ENCODE measurements at places on chromosomes 6 and 20. TPM values are rescaled to one million over a fixed set of nuclear protein-coding genes. Genes with fewer than 3 reads are reported as not detected.

DNA sequence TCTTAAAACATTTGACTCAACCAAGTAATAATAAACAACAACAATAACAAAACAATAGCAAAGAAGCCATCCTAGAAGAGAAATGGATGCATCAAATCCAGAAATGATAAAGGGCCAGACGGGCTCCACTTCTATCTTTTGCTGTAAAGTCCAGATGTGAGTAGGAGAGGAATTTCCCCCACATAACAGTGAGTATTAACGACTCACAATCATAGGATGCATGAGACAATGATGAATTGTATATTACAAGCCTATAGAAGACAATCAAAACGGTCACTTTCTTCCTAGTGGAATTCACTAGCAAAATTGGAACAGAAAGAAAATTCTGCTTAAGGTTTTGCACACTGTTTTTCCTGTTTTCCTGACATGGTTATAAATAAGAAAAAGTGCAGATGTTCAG is 97.0 kb upstream of the PREP start:
- H3K36me3 ChIP-seq: no peaks in the 10 kb centered on the region
- no peak overlapping the region for H3K4me3 ChIP-seq
- no peak for DNase-seq
- no peaks in the 10 kb centered on the region for H3K4me1 ChIP-seq
- H3K27ac ChIP-seq: no peak overlapping the region
- peaks cover 5% of the 10 kb centered on the region for H3K27me3 ChIP-seq

- H3K27me3 ChIP-seq: peaks cover 2% of the 10 kb centered on the region
- no peaks in the 10 kb centered on the region for H3K36me3 ChIP-seq
- H3K27ac ChIP-seq: no peak overlapping the region
- H3K4me3 ChIP-seq: no peak overlapping the region
- DNase-seq: no peak
Measured at GRCh38 chr6:147651249-147652063, 143.0 kb downstream of the SAMD5 start.

The SAMD3 gene
- total RNA-seq: 6.4 TPM

DNA sequence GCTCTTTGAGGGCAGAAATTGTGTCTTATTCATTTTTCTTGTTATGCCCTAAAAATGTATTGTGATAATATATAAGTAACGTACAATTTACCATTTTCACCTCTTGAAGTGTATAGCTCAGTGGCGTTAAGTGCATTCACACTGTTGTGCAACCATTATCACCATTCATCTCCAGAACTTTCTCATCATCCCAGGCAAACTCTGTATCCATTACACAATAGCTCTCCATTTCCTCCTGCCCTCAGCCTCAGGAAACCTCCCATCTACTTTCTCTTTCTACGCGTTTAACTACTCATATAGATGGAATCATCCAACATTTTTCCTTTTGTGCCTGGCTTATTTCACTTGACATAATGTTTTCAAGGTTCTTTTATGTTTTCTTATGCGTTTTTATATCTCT is 184.6 kb downstream of the ESR1 start:
- DNase-seq: no peak
- no peak overlapping the region for H3K4me3 ChIP-seq
- no peak overlapping the region for H3K27ac ChIP-seq

GRCh38 chr20:23049201-23050075 is at the start of gene THBD:
Gene THBD (minus strand): TSS chr20:23049672. CDS start chr20:23049504, 168 bp downstream.
- no peak within 1 kb of the TSS for H3K27ac ChIP-seq
- H3K4me1 ChIP-seq: no peaks in the 10 kb centered on the region
- H3K27me3 ChIP-seq: peaks cover 51% of the 10 kb centered on the region
- H3K4me3 ChIP-seq: no peak within 1 kb of the TSS

- peaks cover 32% of the 10 kb centered on the region for H3K27me3 ChIP-seq
- no peak overlapping the region for H3K27ac ChIP-seq
- H3K4me1 ChIP-seq: no peaks in the 10 kb centered on the region
Measured at GRCh38 chr6:106005013-106005412, 81.1 kb upstream of the PRDM1 start.

The SLPI gene
- total RNA-seq: not detected

DNA sequence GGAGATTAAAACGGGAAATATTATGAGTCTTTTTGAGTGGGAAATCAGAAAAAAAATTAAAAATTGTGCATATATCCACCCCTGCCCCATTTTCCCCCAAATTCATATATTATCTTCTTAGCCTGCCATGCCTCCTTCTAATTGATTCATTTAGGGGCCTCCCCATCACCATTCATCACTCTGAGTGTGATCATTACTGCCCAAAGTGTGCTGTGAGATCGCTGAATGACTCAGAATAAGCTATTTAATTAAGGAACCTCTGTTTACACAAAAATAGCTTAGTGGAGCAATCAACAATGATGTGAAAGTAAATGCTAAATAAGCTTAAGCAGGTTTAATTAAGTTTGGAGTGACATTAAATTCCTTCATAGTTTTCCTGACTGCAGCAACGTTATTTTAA is 645.5 kb downstream of the GRIK2 start:
- DNase-seq: no peak
- H3K4me1 ChIP-seq: no peaks in the 10 kb centered on the region
- no peak overlapping the region for H3K27ac ChIP-seq
- no peaks in the 10 kb centered on the region for H3K27me3 ChIP-seq
- no peaks in the 10 kb centered on the region for H3K36me3 ChIP-seq

GRCh38 chr6:31559606-31559957 is 12.2 kb downstream of the NFKBIL1 start:
- H3K4me3 ChIP-seq: peak overlapping the region; percentile 56
- no peak for DNase-seq
- H3K27me3 ChIP-seq: no peaks in the 10 kb centered on the region
- H3K27ac ChIP-seq: peak overlapping the region; percentile 90
- peaks cover 76% of the 10 kb centered on the region for H3K4me1 ChIP-seq

The NOTCH4 gene
- total RNA-seq: 1.3 TPM

The BPIFB4 gene
- not detected for total RNA-seq

DNA sequence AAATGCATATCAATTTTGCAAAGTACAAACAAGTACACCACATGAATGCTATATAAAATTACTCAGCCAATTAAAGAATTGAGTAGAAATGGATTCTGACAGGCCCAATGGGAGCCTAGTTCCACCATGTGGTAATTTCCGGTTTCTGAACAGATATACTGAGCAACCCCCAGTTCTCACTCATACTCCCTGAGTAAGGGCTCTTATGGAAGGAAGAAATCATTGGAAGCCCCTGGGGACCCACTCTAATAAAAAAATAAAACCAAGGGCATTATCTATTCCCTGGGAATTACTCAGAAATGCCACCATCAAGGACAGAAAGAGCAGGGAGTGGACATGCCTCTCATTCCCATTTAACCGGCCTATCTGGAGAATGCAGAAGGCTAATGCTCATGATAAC is 34.6 kb downstream of the STX7 start:
- no peak overlapping the region for H3K4me3 ChIP-seq
- DNase-seq: no peak
- H3K36me3 ChIP-seq: no peaks in the 10 kb centered on the region
- no peak overlapping the region for H3K27ac ChIP-seq
- peaks cover 11% of the 10 kb centered on the region for H3K4me1 ChIP-seq
- H3K27me3 ChIP-seq: no peaks in the 10 kb centered on the region

GRCh38 chr20:5996765-5997164 is 46.3 kb downstream of the MCM8 start:
- H3K4me3 ChIP-seq: no peak overlapping the region
- no peaks in the 10 kb centered on the region for H3K27me3 ChIP-seq

DNA sequence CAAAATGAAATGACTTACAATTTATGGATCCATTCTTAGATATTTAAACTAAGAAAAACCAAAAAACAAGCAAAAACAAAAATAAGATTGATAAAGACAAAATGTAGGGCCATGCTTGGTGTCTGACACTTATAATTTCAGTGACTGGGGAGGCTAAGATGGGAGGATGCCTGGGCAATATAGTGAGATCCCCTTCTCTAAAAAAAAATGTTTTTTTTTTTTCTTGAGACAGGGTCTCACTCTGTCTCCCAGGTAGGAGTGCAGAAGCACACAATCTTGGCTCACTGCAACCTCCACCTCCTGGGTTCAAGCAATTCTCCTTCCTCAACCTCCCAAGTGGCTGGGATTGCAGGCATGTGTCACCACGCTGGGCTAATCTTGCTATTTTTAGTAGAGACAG is 92.4 kb downstream of the HFE start:
- no peak overlapping the region for H3K27ac ChIP-seq
- H3K4me3 ChIP-seq: no peak overlapping the region
- no peak for DNase-seq
- peaks cover under 1% of the 10 kb centered on the region for H3K36me3 ChIP-seq
- H3K4me1 ChIP-seq: peaks cover 30% of the 10 kb centered on the region

- DNase-seq: no peak
- no peaks in the 10 kb centered on the region for H3K36me3 ChIP-seq
- H3K27me3 ChIP-seq: peaks cover 24% of the 10 kb centered on the region
- H3K4me3 ChIP-seq: no peak overlapping the region
- no peaks in the 10 kb centered on the region for H3K4me1 ChIP-seq
- no peak overlapping the region for H3K27ac ChIP-seq
Measured at GRCh38 chr6:148328876-148329555, 13.6 kb upstream of the SASH1 start.

- no peak for DNase-seq
- H3K27ac ChIP-seq: no peak overlapping the region
- H3K27me3 ChIP-seq: no peaks in the 10 kb centered on the region
- no peaks in the 10 kb centered on the region for H3K4me1 ChIP-seq
- H3K4me3 ChIP-seq: no peak overlapping the region
- no peaks in the 10 kb centered on the region for H3K36me3 ChIP-seq
Measured at GRCh38 chr6:89509777-89510281, 76.9 kb downstream of the ANKRD6 start.

The CHRNA4 gene
- total RNA-seq: not detected

The ENPP5 gene
- 0.68 TPM for total RNA-seq

DNA sequence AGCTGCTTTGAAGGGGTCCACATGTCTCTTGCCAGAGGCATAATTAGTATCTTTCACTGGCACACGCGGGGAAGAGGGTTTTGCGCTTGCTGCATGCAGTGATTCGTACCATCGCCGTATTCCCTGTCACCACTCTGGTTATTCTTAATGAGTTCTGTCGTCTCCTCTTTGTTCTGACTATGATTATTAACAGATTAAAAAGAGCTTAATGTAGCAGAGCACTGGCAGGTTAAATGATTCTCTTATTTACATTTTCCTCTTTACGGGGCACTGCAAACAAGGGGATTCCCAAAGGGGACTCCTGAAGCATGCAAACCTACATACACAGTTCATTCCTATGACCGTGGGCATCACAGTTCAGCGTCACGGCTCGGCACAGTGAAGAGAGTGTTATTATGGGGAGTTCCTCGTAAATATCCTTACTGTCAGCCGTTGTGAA is 204.8 kb downstream of the DTNBP1 start:
- peaks cover 43% of the 10 kb centered on the region for H3K4me1 ChIP-seq
- no peak overlapping the region for H3K27ac ChIP-seq
- no peaks in the 10 kb centered on the region for H3K27me3 ChIP-seq
- no peak for DNase-seq
- H3K4me3 ChIP-seq: no peak overlapping the region

DNA sequence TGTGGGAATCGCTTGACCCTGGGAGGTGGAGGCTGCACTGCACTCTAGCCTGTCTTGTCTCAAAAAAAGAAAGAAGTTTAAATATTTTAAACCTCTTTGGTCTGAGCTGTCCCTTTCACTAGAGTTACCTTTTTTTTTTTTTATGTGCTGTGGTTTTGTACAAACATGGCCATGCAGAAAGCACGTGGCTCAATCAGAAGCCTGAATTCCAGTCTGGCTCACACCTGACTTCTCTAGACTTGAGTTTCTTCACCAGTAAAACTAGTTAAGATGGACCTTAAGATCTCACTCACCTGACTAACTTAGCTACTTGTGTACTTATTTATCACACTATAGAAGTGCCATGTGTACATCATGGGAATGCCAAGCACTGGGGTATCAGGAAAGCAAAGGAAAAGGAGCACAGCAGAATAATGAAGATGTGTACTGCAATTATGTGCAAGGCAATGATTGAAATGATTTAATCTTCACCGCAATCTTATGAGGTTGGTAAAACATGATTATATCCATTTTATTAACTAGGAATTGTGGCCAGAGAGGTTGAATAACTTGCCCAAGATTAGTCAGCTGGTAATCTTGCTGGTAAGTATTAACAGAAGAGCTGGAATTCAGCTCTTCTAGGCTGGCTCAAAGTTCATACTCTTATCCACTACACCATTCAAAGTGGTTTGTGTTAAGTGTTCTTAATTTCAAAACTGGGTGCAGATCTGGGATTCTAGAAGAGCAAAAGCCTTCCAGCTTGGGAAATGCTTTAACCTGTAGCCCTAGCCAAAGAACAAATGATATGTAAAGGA is 10.7 kb downstream of the HMGN3 start:
- no peaks in the 10 kb centered on the region for H3K27me3 ChIP-seq
- H3K4me3 ChIP-seq: no peak overlapping the region
- no peak overlapping the region for H3K27ac ChIP-seq
- peaks cover 4% of the 10 kb centered on the region for H3K36me3 ChIP-seq
- H3K4me1 ChIP-seq: peaks cover 5% of the 10 kb centered on the region

The SOX18 gene
- not detected for total RNA-seq

The C6orf58 gene
- total RNA-seq: not detected

DNA sequence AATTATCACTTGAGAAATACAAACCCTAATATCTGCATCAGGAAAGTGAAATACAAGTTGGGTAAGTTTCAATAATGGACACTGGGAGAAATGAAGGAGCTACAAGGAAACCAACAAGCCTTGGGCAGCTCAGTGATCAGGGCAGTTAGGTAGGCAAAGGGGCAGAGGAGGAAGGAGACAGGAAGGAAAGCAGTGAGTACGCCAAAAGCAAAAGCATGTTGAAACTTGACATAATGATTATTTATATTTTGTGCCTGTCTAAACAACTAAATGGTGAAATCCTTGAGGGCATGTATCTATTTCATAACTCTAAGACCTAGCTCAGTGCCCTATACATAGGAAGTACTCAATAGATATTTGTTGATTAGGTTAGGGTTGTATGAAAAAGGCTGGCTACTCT is 23.3 kb downstream of the PXT1 start:
- no peaks in the 10 kb centered on the region for H3K36me3 ChIP-seq
- no peak for DNase-seq
- H3K27me3 ChIP-seq: no peaks in the 10 kb centered on the region
- peaks cover 10% of the 10 kb centered on the region for H3K4me1 ChIP-seq
- H3K4me3 ChIP-seq: no peak overlapping the region
- H3K27ac ChIP-seq: no peak overlapping the region

The SYNDIG1 gene
- total RNA-seq: not detected

The CST7 gene
- total RNA-seq: 48.5 TPM

GRCh38 chr20:10562899-10563298 is 110.9 kb downstream of the JAG1 start:
- H3K4me1 ChIP-seq: peaks cover 34% of the 10 kb centered on the region
- no peaks in the 10 kb centered on the region for H3K27me3 ChIP-seq
- no peak overlapping the region for H3K4me3 ChIP-seq
- DNase-seq: no peak
- peaks cover 35% of the 10 kb centered on the region for H3K36me3 ChIP-seq

The GPX5 gene
- total RNA-seq: not detected

DNA sequence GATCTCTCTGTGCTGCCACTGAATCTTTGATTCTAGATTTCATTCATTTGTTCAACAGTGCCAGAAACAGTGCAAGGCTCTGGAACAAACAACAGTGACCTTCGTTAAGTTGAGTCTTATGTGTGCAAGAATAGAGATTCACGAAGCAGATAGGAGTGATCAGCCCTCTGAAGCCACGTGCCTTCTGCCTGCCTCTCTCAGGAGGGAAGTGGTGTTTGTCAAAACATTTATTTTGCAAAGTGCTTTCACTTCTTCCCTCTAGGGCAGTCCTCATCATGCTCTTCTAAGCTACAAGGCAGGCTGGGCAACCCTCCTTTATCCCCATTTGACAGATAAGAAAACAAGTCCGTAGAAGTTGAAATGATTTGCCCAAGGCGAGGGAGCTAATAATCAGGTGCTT is 204.3 kb downstream of the TFAP2C start:
- H3K4me3 ChIP-seq: no peak overlapping the region
- H3K27ac ChIP-seq: no peak overlapping the region
- no peaks in the 10 kb centered on the region for H3K36me3 ChIP-seq
- H3K4me1 ChIP-seq: no peaks in the 10 kb centered on the region
